ENCODE measurements at places on chromosomes 4 and X.

- no peak for DNase-seq
Observed at GRCh38 chrX:32744921-32745320, 466.4 kb downstream of the DMD start.

DNA sequence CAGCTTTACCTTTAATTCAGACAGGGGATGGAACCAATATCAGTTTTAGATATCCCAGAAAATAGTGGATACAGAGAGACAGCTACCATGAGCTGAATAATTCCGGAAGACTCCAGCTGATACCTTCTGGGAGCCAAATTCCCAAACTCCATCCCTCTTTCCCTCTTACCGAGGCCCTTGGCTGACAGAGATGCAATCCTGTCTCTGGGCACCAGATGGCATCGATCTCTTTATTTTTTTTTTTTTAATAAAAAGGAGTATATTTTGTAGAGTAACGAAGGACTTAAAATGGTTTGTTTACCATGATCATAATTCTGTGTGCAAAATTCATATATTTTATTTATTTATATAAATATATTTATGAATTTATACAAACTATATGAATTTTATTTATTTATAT lies 31.0 kb downstream of the RAB40A start:
- no peak for DNase-seq

- DNase-seq = no peak
Observed at GRCh38 chr4:3803946-3804345, 37.8 kb downstream of the ADRA2C start.

DNA sequence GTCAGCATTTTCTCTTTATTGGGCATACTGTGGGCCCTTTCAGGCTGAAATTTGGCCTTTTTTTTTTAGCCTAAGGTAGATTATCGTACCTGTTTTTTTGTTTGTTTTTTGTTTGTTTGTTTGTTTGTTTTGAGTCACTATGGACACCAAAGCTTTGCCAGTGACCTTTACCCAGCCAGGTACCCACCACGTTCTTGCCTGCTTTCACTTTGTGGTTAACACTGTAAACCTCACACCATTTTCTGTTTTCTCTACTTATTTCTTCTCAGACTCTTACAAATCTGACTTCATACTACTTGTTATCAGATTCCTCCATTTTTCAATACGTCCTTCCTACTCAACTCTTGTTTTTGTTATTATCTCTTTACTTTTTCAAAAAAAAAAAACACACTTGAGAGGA lies 81.5 kb downstream of the ZNF674 start:
- no peak for DNase-seq

- DNase-seq = no peak
Observed at GRCh38 chrX:118550792-118551191, 55.2 kb downstream of the DOCK11 start.

GRCh38 chr4:68175562-68176155 lies 46.0 kb upstream of the TMPRSS11F start:
- peak; percentile 61 for DNase-seq

GRCh38 chr4:32962100-32962499 lies 2241.9 kb downstream of the PCDH7 start:
- no peak for DNase-seq

DNA sequence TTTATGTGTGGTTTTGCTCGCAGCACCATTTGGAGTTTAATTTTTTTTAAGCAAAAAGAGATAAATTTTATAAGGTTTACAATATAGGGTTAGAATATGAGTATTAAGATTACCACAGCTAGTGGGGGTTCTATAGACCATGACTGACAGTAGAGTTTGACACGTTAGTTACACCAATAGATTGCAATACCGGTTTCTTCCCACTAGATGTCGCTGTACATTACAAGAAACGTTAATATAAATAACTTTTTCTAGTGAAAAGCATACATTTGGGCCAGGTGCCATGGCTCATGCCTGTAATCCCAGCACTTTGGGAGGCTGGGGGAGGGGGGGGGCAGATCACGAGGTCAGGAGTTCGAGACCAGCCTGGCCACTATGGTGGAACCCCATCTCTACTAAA lies 433.6 kb downstream of the MAGEB5 start:
- peak; percentile 5 for DNase-seq

DNA sequence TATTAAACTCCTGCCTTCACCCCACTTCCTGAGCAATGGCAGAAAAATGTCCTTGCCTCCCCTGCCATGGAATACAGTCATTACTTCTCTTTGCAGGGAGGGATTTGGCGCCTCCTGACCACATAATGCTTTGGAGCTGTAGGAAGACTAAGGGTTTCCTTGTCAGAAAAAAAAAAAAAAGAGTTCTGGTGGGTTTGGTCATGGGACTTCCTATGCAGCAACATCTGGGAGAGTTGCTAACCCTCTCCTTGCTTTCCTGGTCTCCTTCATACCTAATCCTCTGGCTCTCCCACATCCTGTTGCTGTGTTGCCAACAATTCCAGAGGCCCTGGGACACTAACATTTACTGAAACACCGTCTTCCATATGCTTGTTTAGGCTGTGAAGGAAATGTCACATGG lies 75.1 kb upstream of the MBNL3 start:
- DNase-seq = no peak
